ENCODE measurements at places on chromosomes 1 and 21. TPM values are rescaled to one million over a fixed set of nuclear protein-coding genes. Genes with fewer than 3 reads are reported as not detected.

DNA sequence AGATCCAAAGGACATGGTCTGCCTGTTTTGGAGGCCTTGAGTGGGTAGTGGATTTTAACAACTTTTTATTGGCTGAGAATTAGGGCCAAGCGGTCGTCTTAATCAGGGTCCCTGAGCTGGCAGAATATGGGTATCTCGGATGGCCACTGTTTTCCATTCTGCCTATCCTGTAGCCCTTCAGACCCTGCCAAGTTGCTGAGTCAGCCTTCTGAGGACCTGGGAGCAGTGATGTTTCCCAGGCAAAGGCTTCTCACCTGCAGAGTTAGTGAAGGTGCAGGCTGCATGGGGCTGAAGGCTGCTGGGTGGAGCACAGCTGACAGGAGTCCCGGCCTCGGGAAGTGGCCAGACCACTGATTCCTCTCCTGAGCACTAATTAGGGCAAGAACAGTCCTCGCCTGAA is 11.4 kb downstream of the RASSF5 start:
- H3K36me3 ChIP-seq: no peaks in the 10 kb centered on the region
- DNase-seq: no peak
- H3K27me3 ChIP-seq: no peaks in the 10 kb centered on the region
- no peak overlapping the region for H3K4me3 ChIP-seq
- H3K4me1 ChIP-seq: no peaks in the 10 kb centered on the region
- no peak overlapping the region for H3K27ac ChIP-seq

DNA sequence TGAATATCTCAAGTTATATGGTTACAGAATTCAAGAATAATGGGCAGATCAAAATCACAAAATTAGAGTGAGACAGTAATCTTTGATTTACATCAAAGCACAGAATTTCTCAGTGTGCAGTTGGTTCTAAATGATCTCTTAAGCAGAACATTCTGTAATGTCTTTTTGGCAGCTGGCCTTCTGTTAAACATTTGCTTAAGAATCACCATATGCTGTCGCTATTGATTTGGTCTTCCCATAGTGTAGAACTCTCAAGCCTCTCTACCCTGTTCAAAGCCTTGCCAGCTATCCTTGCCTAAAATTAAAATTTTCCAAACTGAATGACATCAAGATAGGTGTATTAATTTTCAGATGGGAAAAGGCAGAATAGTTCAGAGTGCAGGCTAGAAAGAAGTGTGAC is 38.9 kb upstream of the ERO1B start:
- H3K27me3 ChIP-seq: no peaks in the 10 kb centered on the region
- no peak for DNase-seq
- H3K4me3 ChIP-seq: no peak overlapping the region
- H3K36me3 ChIP-seq: no peaks in the 10 kb centered on the region
- H3K27ac ChIP-seq: no peak overlapping the region
- H3K4me1 ChIP-seq: no peaks in the 10 kb centered on the region

EVA1C gene
- 10.4 TPM for polyA plus RNA-seq

SIPA1L2 gene
- not detected for polyA plus RNA-seq

GRCh38 chr1:156523801-156524480 is 23.4 kb upstream of the MEF2D start:
- H3K27ac ChIP-seq: peak overlapping the region; percentile 60
- no peak for DNase-seq
- peak overlapping the region; percentile 41 for H3K4me3 ChIP-seq
- H3K4me1 ChIP-seq: peaks cover 38% of the 10 kb centered on the region
- no peaks in the 10 kb centered on the region for H3K36me3 ChIP-seq

GRCh38 chr1:74434321-74434720 is 78.1 kb downstream of the LRRC53 start:
- no peak overlapping the region for H3K27ac ChIP-seq
- H3K4me3 ChIP-seq: no peak overlapping the region
- no peaks in the 10 kb centered on the region for H3K4me1 ChIP-seq
- H3K36me3 ChIP-seq: no peaks in the 10 kb centered on the region
- no peaks in the 10 kb centered on the region for H3K27me3 ChIP-seq
- DNase-seq: no peak

HSPG2 gene
- polyA plus RNA-seq: 0.23 TPM

DNA sequence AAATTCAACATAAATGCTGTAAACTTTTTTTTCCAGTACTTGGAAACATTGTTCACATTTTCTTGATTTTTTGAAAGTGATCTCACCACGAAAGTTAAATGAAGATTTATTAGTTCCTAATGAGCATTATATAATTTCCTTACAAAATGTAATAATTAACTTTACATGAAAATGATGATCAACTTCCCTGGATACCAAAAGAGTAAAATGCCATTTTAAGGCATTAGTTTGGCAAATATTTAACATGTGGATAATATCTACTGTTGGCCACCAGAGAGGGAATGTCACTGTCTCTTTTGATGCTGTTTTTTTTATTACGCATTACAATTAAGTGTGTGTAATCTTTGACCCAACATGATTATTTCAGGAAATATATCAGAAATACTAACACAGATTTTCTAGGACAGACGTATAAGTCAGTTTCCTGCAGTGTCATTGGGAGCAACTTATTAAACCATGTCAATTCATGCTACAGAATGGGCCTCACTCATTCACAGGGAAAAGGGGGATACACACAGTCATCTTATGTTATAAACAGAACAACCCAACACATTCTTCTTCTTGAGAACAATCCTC is 903.9 kb upstream of the ADGRL2 start:
- no peak for DNase-seq
- H3K36me3 ChIP-seq: no peaks in the 10 kb centered on the region
- no peaks in the 10 kb centered on the region for H3K4me1 ChIP-seq
- H3K27me3 ChIP-seq: no peaks in the 10 kb centered on the region
- H3K4me3 ChIP-seq: no peak overlapping the region
- H3K27ac ChIP-seq: no peak overlapping the region

SLC6A17 gene
- polyA plus RNA-seq: not detected

DNA sequence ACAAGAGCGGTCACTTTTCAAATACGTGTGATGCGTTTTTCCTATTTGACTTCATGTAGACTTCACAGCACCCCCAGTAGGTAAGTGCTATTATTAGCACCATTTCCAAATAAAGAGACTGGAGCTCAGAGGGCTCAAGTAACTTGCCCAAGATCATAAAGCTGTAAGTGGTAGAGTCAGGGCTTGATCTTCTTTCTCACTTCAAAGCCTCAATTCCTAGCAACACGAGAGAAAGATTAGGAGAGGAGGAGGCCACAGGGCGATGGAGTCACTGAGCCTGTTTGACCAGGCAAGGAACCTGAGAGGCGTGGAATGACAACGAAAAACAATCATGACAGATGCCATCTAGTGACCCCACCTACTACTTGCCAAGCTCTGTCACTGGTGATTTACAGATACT is 181.0 kb downstream of the FOXD2 start:
- H3K4me1 ChIP-seq: no peaks in the 10 kb centered on the region
- no peak overlapping the region for H3K27ac ChIP-seq
- no peaks in the 10 kb centered on the region for H3K27me3 ChIP-seq

DNA sequence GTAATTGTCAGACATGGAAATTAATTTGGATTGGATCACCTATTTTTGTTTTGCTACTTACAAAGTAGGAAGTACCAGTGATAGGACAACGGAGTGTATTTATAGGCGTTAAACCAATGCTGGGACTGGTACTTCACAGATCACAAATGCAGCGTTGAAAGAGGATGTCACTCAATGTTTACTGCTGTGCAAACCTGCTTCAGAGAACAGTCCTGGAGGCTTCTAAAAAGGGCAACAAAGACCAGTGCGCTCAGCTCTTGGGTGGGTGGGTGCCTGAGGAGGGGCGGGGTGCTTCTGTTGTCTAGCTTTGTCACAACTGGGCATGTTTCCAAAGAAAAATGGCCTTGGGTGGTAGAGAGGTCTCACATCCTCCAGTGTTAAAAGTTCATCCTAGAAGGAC is 2.1 kb downstream of the C1orf21 start:
- peaks cover 56% of the 10 kb centered on the region for H3K27me3 ChIP-seq
- H3K4me1 ChIP-seq: peaks cover 19% of the 10 kb centered on the region
- no peak overlapping the region for H3K27ac ChIP-seq
- H3K4me3 ChIP-seq: no peak overlapping the region

DNA sequence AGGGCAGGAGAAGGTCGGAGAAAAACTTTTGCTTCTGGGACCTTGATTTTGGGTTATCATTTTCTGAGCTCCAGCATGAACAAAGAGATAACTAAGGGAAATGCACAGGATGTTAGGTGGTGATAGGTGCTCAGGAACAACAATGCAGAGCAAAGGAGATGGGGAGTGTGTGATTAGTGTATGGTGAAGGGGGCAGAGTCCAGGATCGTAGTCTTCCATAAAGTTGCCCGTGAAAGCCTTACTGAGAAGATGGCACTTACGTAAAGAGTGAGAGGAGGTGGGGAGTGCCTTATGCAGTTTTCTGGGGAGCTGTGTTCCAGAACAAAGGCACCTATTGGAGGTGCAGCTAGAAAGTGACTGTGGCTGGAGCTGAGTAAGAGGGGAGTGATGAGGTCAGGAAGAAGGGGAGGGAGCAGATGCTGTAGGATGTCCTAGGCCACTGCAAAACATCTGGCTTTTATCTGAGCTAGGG is 11.6 kb downstream of the KCNK1 start:
- no peak for DNase-seq
- peaks cover 3% of the 10 kb centered on the region for H3K27me3 ChIP-seq

DNA sequence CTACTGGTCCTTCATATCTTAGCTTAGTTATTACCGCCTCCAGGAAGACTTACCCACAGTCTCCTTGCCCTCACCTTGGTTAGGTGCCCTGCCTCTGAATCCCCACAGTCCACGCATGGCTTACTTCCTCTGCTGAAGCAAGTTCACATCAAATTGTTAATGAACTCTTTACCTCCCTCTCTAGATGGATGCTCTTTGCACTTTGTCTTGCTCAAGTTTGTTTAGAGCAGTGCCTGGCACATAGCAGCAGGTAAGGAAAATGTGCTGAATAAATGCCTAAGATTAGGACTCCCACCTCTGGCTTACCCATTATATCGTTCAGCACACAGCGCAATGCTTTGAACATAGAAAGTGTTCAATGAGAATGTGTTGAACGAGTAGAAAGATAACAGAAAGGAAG is 90.5 kb downstream of the BEND5 start:
- no peaks in the 10 kb centered on the region for H3K4me1 ChIP-seq
- no peak for DNase-seq
- no peaks in the 10 kb centered on the region for H3K36me3 ChIP-seq
- H3K27ac ChIP-seq: no peak overlapping the region

DNA sequence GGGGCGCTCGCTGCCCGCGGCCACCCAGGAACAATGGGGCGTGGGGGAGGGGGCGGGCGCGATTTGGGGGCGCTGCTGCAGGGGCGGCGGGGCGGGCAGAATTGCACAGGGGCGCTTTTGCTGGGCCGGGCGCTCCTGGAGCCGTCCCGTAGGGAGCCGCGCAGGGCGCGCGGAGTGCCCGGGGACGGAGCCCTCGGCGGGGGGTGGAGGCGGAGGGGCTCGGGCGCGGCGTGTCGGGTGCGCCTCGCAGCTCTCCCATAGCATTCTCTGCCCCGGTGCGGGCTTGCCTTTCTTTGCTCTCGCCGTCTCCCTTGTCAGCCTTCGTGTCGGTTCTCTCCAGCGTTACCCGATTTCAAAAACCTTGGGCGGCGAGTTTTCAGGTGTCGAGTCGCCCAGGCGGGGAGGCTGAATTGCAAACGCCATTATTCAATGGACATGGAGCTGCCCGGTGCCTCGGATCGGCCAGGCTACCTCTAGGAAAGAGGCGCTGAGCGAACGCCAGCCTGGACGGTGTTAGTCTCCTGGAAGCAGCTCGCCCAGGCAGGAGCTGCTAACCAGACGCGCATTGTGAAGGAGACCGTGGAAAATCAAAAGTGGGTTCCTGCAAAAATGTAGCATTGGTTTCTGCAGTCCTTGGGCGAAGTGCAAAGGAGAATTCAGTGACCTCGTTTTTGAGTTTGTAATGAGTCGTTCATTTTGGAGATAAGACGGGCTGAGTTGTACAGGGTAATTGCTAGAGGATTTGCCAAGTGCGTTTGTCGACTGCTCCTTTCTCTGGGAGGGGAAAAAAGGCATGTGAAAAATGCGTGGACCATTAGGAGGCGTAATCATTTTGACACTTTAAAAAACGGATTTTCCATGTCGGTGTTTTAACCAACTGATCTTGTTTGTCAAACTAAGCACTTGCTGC is 626 bp downstream of the CXADR start:
- DNase-seq: peak; percentile 19
- H3K36me3 ChIP-seq: no peaks in the 10 kb centered on the region
- no peak overlapping the region for H3K27ac ChIP-seq
- H3K4me3 ChIP-seq: peak overlapping the region; percentile 79
- peaks cover 21% of the 10 kb centered on the region for H3K4me1 ChIP-seq

Measured in CD4-positive, CD25-positive, alpha-beta regulatory T cell (primary cell).